Activated naive CD8-positive, alpha-beta T cell treated with anti-CD3 and anti-CD28 coated beads, Interleukin-2, amount 10 ng/mL, durations not matched to agents 7 days and 5 days (primary cell): ENCODE measurements at places on chromosomes 12 and 14. TPM values are rescaled to one million over a fixed set of nuclear protein-coding genes. Genes with fewer than 3 reads are reported as not detected.

Gene ZNF410
- total RNA-seq: 56.5 TPM

Gene TAS2R43
- 0.54 TPM for total RNA-seq

Gene SPIC
- total RNA-seq: not detected

Gene NOC4L
- 29.4 TPM for total RNA-seq

DNA sequence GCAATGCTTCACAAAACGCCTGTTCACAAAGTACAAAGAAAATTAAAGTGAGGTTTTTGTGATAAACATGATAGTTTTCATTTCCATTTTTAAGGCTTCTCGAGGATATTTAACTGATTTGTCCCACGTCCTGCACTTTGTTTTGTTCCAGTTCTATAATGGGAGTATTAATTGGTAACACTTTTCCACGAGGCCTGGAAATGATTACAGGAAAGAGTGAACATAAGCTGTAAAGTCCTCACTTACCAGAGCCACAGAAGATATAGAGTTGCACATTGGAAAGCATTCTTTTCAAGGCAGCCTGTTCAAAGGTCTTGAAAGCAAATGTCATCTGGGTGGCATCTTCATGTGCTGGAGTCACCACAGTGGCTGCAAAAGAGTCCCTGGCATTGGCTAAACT, 1236.6 kb downstream of the BCL11B start:
- DNase-seq: no peak

- peak; percentile 73 for DNase-seq
These were observed 75.4 kb downstream of the SNAPC1 start for GRCh38 chr14:61837336-61838229.

DNA sequence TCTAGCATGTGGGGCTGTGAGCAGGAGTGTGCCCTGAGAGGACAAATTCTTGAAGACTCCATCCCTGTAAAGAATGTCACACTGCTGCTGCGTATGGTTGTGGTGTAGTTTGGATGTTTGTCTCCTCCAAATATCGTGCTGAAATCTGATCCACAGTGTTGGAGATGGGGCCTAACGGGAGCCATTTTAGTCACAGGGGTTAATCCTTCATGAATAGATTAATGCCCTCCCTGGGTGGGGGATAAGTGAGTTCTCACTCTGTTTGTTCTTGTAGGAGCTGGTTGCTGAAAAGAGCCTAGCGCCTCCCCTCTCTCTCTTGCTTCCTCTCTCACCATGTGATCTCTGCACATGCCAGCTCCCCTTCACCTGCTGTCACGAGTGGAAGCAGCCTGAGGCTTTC, 94.5 kb upstream of the VASH1 start:
- DNase-seq: no peak

- DNase-seq: peak; percentile 34
These were observed 2.2 kb downstream of the TEDC1 start for GRCh38 chr14:105492971-105493871.

DNA sequence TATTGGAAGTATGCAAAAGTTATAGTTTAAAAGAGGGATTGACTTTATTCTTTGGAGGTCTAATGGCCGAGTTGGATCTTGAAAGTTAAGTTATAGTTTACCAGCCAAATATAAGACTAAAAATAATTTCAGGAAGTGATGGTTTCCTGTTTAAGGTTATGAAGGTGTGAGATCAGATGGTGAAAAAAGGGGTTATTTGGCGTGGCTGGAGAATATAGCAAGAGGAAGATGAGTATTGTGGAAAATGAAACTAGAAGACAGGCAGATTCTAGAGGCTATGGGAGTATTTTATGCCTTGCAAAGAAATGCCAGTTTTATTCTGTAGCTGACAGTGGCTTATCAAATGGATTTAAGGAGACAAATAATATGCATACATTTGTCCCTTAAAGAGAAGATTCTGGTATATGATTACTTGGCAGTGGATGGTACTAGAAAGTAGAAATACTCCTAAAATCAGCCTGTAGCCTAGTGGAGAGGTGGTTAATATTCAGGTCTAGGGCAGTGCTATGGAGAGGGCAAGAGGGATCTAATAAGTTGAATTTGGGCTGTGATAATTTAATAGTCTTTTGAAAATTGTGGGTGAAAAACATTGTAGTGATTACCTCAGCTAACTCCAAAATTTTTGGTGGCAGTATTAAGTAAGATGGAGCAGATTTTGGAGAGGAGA, 1091.8 kb upstream of the ATXN7L3B start:
- no peak for DNase-seq

DNA sequence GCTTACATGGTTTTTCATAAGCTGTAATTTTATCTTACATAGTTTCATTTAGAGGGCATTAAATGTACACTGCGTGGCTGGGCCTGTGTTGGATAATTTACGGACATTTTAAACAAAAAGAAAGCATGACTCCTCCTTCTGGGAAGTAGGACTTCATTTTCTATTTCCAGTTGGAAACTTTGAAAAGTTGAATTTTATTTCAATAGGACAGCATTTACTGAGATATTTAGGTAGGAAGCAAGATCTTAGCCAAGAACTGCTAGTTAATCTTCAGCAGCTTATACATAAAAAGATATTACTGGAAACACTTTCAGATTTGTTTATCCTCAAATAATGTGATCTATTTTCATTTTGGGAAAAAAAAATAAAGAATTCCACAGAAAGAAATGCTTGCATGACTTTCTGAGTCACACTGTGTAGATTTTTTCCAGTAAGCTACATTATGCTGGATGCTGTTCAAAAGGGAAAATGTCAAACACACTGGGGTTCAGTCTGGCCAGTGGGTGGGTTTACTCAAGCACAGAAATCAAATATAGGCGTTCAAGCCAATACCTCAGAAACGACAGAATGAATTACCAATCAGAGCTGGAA, 239.4 kb upstream of the KRR1 start:
- no peak for DNase-seq
